ENCODE measurements at places on chromosomes 5 and 9.

DNA sequence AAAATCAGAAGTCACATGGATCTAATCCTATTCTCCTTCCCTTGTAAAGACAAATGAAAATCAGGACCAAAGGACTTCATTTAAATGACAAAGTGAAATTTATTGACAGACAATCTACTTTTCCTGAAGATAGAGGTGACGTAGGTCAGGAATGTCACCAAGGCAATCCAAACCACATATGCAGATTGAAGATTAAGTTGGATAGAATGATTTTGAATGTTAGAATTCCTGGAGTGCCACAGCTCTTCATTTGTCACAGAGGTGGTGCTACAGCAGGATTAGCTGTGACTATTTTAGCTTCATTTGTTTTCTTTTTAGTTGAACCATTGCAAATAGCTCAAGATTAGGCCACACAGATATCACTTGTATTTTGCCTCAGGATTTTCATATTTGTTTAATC is 736.0 kb upstream of the ARRDC3 start:
- DNase-seq, result no peak

DNA sequence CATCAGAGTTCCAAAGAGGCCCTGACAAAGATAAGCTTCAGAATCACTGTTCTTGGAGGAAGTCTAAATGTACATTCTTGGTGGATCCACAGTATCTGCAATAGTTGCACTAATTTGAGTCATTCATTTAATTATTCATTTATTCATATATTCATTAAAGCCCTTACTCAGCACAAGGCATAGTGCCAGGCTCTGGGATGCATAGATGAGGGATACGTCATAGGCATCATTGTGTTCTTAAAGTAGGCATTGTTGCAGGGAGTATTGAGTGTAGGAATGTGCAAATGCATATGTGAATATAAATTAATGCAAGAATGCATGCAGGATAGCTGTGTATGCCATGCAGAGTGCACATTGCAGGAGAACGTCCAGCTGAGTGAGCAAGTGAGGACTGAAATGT is 100.7 kb downstream of the DRD1 start:
- no peak for DNase-seq

DNA sequence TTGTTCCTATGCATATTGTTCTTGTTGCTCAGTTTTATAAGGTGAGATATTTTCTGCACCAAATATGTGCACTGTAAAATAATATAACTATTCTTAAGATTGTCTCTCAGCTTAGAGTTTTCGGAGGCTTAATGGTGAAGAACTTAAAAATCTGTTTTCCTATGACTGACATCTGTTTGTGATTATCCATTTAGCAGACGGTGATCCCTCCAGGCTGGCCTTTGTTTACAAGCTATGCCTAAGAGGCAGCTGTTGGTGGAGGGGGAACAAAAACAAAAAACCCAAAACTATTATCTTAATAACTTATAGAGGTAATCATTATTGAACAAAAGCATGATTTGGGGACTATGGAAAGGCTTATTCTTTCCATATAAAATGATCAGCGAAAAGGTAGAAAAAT is 658 bp downstream of the PDCD1LG2 start:
- DNase-seq, result no peak

GRCh38 chr9:38118862-38119438 is 49.9 kb upstream of the SHB start:
- DNase-seq, result no peak

DNA sequence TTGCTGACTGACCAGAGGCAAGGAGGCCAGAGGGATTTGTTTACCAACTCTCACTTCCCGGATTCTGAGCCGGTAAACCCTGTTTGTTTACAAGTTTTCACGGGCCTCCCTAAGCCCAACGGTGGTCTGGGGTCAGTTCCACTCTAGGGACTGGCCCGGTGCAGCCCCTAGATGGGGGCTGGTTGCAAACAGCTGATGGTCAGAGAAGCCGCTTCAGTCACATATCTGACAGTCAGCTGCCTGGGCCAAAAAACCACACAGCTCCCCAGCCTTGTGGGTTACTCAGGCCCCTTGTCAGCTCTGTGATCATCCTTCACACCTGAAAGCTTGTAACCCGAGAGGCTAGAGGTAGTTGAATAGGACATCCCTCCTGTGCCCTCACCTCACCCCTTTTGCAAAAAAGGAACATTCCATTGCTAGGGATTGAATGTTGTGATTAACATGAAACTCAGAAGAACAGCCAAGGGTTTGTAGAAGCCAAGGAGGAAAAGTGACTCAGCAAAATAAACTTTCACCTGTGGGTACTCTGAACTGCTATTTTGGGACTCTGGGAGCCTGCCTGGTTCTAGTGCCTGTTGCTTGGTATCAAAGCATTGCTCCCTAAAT is 40.4 kb downstream of the SAR1B start:
- peak; percentile 84 for DNase-seq

DNA sequence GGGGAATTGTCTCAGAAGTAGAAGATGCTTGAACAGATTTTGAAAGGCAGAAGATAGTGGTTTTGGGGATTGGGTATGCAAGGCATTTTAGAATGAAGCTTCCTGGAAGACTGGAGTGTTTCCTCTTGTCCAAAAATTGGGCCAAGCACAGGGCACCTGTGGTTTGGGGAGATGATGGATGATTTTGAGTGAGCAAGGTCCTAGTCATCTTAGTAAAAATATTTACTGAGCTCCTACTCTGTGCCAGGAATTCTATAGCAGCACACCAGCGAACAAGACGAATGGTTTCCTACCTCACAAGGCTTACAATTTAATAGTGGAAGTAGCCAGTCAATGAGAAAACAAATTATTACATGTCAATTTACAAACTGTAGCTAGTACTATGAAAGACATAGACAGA is 484.4 kb upstream of the KIF2A start:
- no peak for DNase-seq

GRCh38 chr5:150623152-150623877 is 17.1 kb upstream of the SYNPO start:
- DNase-seq, result no peak

- DNase-seq, result peak; percentile 62
Measured at GRCh38 chr5:61280761-61281427, 51.2 kb upstream of the ZSWIM6 start.

DNA sequence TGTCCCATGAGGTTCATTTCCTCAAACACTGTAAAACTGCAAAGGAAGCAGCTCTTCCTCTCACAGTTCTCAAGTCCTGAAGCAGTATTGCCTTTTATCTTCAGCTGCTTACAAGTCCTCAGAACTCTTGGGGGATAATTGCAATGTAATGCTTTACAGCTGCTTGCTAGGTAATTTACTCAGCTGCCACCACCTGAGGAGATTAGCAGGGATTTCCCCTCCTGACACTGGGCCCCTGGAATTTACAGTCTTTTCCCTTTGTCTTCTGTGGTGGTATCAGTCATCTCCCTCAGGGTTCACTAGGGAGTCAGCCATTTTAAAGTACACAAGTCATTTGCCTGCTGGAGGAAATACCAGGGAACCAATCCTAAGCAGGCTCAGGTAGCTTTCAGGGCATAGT is 754.3 kb upstream of the GRAMD2B start:
- peak; percentile 47 for DNase-seq

DNA sequence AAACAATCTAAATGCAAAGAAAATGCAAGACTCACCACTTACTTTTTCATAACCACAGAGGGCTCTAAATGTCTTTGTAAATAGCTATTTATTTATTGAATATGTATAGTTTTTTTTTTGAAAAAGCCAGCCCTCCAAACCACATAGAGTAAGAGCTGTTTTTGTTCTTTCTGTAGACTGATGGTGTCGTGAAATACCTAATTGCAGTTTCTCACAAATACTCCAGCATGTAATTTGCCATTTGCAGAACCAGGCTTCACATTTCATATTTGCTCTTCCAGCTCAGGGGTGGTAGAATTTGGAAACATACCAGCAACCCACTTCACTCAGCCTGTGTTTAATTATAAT is 159.8 kb downstream of the TMC1 start:
- DNase-seq, result no peak

GRCh38 chr5:148972974-148973374 is 89.9 kb downstream of the SH3TC2 start:
- DNase-seq, result peak; percentile 85

DNA sequence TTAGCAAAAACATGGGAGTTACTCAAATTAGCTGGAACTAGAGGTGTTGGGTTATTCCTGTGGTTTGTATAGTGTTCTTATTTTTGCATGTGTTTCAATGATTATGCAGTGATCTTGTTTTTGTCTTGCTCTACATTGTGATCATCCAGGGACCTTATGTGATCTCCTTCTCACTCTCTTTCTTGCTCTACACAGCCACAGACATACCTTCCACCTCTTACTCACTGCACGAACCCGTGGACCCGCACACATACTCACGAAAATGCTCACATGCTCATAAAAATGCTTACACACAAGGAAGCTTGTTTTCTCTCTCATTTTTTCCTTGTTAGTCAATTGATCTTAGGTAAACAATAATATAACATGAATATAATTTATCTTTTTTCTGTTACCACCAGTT is 187.1 kb downstream of the KDM4C start:
- peak; percentile 39 for DNase-seq

GRCh38 chr9:126550891-126551351 is 62.8 kb upstream of the LMX1B start:
- DNase-seq, result no peak

- peak; percentile 84 for DNase-seq
Measured at GRCh38 chr9:23542438-23542837, 283.6 kb downstream of the ELAVL2 start.

DNA sequence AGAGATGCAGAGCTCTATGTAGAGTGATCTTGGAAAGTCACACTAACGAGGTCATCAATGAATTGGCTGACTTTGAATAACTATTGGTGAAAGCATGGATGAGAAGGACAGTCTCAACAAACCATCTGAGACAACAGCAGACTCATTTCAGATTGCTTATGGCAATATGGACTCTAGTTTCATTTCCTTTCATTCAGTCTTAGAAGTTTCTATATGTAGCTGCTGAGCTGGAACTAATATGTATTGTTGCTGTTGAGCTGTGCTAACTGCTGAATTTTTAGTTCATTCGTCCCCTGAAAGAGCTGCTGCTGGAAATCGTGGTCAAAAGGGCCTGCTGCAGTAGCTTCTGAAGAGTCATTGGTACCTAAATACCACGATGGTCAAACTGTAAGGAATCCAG is 31.3 kb downstream of the TNFSF15 start:
- no peak for DNase-seq

GRCh38 chr5:151743530-151743929 is 14.9 kb downstream of the ATOX1 start:
- no peak for DNase-seq

- DNase-seq, result no peak
Measured at GRCh38 chr5:7851617-7852289, 820 bp upstream of the CFAP90 start.

GRCh38 chr5:139982157-139982974 is 60.7 kb downstream of the NRG2 start:
- peak; percentile 93 for DNase-seq

- DNase-seq, result no peak
Measured at GRCh38 chr5:135053278-135053677, 19.2 kb upstream of the PITX1 start.

- DNase-seq, result no peak
Measured at GRCh38 chr5:111234125-111234524, 9.9 kb downstream of the CAMK4 start.

GRCh38 chr9:113476511-113476916 is 13.0 kb downstream of the RGS3 start:
- no peak for DNase-seq

DNA sequence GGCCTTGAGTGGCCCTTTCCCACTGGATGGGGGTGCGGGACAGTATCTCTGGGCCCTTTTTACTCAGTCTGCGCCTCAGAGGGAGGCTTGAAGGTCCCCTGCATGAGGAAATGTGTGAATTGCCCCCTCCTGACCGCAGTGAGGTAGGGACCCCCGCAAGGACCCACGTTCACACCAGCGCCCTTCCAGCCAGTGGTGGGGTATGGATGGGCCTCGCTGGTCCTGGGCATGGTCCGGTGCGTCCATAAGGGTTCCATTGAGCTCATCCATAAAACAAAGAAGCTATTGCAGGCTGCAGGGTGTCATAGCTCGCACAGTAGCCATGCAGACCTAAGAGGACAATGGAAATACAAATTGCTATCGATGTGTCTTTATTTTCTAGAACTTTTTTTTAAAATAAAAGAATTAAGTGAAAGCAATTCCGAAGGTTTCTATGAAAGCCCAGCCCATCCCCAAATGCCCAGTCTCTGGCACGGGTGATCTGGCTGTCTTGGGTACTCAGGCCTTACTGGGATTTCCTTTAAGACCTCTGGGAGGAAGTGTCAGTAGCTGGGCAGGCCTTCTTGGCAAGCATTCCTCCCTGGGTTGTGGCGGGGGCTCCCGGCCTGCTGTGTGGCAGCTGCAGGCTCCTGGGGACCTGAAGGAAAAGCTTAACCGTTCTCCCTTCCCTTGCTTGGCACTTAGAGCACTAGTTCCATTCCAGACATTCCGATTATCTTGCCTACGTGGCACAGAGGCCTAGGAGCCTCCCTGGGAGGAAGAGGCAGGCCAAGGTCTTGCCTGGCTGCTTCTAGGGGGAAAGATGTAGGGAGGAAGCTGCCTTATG is 1.5 kb upstream of the SEMA5A start:
- DNase-seq, result peak; percentile 67

- DNase-seq, result no peak
Measured at GRCh38 chr5:113866763-113867162, 353.3 kb downstream of the YTHDC2 start.

GRCh38 chr9:17782430-17783149 is 203.7 kb downstream of the SH3GL2 start:
- DNase-seq, result no peak

- peak; percentile 62 for DNase-seq
Measured at GRCh38 chr5:163347671-163348070, 89.7 kb upstream of the CCNG1 start.

DNA sequence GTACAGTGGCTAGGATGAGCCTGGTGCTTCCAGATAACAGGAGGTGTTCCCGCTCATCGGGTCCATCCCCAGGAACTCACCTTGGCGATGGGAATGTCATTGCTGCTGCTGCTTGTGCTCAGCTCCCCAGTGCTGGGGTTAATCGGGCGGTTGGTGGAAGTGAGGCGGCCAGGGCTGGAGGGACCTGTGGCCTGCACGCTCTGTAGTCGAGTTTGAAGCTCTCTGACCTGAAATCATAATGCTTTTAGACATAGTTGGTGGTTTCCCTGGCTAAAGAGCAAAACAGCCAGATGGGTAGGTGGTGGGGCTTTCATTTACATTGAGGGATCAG is 108.5 kb downstream of the DCP2 start:
- no peak for DNase-seq

DNA sequence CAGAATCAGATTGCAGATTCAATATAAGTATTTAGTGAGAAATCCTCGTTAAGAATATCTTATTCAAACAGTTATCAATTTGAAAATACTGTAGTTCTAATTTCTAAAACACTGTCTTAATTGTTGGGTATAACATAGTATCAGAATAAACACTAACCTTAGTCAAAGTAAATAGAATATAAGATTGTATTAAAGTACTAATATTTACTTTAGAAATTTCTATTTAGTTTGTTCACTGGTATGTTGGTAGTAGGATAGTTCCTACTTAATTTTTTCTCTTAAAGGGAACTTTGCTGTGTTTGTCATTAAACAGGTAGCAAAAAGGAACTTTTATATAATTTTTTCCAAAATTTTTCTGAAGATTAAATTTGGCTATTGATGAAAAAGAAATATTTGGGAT is 42.3 kb downstream of the FAM174A start:
- DNase-seq, result no peak

- DNase-seq, result no peak
Measured at GRCh38 chr5:119275601-119276173, 80.1 kb upstream of the TNFAIP8 start.

GRCh38 chr9:87445646-87446045 is 52.0 kb upstream of the DAPK1 start:
- DNase-seq, result peak; percentile 35

GRCh38 chr5:66923922-66924321 is 272.7 kb downstream of the CD180 start:
- DNase-seq, result no peak

GRCh38 chr5:67732471-67732870 is 483.1 kb upstream of the PIK3R1 start:
- no peak for DNase-seq

Data from renal cortical epithelial cell (primary cell).